ENCODE measurements at places on chromosomes 11 and 22.

DNA sequence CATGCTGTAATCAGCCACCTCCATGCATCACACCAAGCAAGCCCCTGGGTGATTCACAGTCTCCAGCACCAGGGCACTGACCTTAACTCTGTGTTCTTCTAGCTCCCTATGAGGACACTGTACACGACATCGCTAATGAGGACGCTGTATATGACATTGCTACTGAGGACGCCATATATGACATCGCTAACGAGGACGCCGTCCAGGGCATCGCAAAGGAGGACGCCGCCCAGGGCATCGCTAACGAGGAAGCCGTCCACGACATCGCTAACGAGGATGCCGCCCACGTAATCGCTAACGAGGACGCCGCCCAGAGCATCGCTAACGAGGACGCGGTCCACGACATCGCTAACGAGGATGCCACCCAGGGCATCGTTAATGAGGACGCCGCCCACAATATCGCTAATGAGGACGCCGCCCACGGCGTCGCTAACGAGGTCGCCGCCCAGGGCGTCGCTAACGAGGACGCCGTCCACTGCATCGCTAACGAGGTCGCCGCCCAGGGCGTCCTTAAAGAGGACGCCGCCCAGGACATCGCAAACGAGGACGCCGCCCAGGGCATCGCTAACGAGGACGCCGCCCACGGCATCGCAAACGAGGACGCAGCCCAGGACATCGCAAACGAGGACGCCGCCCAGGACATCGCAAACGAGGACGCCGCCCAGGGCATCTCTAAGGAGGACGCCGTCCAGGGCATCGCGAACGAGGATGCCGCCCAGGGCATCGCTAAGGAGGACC is 34.5 kb upstream of the DGCR6L start:
- no peak for DNase-seq

- DNase-seq = no peak
Observed at GRCh38 chr11:120386774-120387371, 50.7 kb downstream of the ARHGEF12 start.

DNA sequence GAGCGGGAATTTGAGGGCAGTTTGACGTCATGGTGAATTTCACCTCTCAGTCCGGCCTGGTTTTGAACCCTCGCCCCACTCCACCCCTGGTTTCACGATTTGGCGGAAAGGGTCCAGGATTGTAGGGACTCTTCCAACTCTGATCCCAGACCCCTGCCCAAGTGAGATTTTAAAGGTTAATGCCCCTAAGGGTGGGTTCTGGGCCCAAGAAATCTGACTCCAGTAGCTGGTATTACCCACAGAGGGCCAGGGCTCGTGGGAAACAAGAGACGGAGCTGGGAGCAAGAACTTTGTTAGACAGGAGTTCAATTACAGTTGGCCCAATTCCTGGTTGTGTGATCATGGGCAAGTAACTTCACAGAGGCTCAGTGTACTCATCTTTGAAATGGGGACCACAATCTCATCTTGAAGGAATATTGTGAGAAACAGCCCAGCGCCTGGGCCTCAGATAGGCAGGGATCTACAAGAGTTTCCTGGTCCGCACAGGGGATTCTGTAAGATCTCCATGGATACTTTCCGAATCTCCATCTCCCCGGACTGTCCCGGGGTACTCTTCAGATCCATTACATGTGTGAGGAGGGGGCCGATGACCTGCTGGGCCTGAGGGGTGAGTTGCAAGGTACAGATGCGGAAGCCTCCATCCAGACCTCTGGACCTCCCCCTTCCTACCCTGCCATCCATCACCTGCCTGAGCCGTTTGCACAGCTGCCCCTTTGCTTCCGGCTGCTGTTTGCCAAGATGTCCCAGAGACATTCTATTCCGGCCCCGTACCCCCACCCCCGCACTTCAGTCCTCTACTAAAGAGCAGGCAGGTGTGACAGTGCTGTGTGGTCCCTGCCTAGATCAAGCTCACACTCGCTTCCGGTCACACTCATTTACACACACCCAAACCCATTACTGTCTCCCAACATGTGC is 687 bp upstream of the CALCA start:
- DNase-seq = no peak

DNA sequence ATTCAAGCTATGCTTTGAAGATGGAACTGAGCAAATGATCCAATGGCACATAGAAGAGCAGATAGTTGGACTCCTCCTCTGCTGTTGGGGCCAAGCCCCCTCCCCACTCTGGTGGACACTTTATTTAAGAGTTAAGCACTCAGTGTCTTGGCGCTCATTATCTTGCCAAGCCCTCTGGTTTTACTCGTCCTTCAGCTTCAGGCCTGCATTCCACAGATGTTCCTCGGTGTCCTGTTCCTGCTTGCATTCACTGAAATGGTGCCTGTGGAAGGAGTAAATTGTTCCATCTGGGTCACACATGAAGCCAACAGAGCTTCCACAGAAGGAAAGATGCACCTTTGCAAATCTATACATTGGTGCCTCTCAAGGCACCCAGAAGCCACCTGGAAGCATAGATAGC is 26.1 kb downstream of the MAML2 start:
- DNase-seq = no peak

DNA sequence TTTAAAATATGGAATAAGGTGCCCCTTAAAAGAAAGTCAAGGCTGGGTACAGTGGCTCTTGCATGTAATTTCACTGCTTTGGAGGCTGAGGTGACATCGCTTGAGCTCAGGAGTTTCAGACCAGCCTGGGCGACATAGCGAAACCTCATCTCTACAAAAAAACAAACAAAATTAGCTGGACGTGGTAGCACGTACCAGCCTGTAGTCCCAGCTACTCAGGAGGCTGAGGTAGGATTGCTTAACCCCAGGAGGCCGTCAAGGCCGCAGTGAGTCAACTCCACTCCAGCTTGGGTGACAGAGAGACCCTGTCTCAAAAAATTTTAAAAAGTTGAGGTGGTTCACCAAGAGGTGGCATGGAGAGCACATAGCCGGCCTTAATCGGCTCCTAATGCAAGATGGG is 17.7 kb upstream of the ADORA2A start:
- no peak for DNase-seq
